NB4 (cell line): ENCODE measurements at places on chromosomes 1 and 21.

DNA sequence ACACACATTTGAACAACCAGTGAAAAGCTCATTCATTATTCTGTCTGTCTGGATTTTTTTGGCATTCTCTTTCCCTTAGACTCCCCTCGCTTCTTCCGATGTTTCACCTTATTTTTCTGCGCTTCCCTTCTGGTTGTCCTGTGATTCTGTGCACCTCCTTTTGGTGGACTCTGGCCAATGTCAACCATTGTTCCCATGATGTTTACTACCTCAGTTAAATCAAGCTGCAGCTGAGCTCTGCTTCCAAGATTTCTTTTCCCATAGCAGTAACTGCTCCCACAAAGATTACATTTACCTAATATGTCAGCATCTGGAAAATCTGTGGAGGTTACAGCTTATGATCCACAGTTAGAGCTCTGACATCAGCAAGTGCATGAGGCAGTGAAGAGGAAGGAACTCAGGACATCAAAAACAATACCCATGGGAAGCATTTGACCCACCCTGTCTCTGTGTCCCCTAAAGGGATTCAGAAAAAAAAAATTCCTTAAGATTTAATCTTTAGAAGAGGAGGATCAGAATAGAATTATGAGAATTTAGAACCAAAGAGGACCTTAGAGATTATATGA, 69.9 kb upstream of the ADAMTS5 start:
- no peak for DNase-seq

DNA sequence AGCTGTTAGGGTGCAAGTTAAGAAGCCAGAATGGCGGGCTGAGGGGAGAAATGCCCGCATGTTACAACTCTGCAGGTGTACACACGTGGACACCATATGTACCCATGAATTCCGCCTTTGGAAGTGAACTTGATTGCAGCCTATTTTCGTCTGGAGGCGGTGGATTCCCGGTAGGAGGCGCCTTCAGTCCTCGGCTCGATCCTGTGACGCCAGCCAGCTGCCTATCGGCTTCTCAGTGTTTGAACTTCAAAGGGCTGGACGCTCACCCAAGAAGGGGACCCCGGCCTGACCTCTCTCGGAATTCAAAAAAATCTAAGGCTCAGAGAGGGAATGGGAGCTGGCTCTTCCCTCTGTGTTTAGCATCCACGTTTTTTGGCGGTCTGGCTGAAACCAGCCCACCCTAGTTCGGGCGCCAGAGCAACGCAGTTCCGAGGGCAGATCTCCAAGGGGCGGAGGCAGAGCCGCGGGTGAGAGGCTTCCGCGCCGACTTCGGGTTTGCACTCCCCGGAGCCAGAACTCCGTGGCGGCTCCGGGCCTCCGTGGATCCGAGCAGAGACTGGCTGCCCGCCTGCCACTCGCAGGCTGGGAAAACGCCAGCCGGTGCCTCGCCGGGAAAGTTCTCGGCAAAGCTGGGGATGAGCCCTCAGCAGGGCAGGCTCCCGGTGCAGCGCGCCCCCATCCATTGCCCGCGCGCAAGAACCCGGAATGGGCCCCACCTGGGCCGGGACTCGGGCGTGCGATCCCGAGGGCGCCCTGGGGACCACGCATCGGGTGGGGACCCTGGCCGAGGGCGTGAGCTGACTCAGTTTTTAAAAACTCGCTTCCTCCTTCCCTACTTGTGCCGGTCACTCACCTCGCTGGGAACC, 996 bp upstream of the TMEM51 start:
- DNase-seq = peak; percentile 41

DNA sequence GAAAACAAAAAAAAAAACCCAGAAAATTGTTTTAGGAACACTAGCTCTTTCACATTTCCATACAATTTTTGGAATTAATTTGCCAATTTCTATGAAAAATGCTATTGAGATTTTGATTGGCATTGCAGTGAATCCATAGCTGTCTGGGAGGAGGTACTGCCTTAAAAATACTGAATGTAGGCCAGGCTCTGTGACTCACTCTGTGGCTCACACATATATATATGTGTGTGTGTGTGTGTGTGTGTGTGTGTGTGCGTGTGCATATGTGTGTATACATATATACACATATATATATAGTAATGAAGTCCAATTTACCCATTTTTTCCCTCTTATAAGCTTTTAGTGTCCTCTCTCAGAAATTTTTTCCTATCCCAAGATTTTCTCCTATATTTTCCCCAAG, 214.2 kb upstream of the DMRTA2 start:
- DNase-seq = no peak

DNA sequence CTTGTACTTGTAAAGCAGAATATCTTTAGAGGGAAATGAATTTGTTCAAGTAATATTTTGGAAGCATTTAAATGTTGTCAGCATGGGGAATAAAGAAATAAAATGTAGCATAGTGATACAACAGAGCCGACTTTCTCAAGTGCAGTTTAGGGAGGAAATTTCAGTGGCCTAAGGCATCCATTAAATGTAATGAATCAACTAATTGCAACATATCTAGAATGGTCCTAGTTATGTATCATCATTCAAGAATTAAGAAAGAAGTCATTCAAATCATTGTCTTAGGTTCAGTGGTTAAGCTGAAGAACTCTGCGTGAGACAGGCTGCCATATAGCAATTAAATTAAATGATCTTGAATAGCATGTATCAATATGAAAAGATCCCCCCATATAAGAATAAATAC, 360.7 kb downstream of the TBX15 start:
- DNase-seq = no peak

DNA sequence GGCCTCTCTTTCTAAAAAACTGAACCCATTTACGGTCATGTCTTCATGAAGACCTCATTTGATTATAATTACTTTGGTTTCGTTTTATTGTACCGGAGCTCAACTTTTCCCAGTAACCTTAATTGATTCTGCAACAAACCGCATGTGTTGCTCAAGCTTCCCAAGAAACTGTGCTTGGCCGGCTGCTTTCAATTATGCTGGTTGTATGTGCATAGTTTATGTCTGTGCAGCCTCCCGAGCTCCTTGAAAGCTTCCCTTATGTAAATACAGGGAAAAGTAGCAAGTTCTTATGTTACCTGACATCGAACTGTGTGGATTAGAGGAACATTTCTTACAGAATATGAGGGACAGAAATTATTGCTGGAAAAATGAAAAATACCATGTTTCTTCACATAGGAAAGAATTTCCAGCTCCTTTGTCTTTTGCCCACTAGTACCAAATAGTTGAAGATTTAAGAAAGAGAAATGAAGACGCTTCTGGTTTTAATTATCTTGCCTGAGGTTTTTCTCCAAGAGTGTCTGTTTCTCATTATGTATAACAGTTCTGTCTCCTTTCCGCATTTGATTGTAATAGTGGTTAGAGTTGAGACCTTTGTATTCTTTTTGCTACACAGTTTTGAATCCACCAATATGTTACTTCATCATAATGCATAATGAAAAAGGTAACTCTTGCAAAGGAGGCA, 2.1 kb downstream of the VCAM1 start:
- peak; percentile 76 for DNase-seq

DNA sequence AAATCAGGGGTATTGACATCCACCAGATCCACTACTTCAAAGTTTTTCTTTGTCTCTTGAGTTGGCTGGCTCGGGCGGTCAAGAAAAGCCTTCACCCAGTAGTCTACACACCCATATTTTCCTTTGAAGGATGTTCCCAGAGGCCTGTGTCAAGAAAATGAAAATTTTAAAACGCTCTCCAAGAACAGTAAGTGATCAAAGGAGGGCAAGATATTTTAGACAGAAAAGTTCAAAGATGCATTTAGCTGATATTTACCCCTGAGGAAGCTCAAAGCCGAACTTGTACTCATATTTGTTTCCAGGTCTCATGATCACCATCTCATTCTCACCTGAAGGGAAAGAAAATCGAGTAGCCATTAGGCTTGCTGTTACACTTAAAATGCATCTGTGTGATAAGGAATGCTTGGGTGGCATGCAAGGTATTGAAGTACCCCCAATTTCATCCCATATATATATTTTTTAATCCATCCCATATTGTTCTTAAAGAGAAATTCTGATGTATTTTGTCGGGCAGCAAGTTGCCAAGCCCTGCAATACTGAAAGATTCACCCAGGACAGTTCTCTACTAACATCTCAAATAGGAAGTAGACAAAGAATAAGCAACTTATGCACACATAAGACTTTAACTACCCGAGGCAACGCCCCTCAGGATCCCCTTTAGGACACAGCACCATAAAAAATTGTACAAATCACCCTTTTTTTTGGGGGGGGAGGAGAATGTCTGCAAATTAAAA, 1.1 kb downstream of the TXNIP start:
- DNase-seq = peak; percentile 34

DNA sequence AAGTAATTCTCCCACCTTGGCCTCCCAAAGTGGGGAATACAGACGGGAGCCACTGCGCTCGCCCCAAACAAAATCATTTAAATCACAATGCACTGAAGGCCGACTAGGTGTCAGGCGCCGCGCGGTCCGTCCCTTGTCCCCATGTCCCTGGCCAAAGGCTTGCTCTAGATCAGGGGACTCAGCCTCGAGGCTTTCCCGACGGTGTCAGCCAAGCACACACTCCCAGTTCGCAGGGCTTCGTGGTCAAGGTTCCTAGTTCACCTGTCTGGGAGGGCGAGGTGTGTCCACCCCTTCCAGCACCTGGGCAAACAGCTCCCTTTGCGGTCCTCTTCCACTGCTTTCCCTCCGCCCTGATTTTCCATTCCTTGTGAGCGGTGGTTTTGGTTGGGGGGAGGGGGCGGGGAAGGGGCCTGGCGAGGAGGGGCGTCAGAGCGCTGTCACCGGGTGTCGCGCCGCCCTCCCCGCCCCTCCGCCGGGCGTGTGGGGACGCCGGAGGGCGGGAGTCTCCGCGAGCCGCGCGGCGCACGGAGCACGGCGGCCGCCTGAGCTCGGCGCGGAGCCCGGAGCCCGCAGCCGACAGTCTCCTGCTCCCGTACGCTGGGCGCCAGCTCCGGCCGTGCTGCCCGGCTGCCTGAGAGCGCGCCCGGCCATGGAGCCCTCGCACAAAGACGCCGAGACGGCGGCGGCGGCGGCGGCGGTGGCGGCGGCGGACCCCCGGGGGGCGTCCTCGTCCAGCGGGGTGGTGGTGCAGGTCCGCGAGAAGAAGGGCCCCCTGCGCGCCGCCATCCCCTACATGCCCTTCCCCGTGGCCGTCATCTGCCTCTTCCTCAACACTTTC, at the start of gene STUM:
Gene STUM, plus strand, starts transcription at position 509 of the 838 bp plus-strand sequence. Its CDS starts 141 bp downstream, at position 650.
- DNase-seq = peak; percentile 40

DNA sequence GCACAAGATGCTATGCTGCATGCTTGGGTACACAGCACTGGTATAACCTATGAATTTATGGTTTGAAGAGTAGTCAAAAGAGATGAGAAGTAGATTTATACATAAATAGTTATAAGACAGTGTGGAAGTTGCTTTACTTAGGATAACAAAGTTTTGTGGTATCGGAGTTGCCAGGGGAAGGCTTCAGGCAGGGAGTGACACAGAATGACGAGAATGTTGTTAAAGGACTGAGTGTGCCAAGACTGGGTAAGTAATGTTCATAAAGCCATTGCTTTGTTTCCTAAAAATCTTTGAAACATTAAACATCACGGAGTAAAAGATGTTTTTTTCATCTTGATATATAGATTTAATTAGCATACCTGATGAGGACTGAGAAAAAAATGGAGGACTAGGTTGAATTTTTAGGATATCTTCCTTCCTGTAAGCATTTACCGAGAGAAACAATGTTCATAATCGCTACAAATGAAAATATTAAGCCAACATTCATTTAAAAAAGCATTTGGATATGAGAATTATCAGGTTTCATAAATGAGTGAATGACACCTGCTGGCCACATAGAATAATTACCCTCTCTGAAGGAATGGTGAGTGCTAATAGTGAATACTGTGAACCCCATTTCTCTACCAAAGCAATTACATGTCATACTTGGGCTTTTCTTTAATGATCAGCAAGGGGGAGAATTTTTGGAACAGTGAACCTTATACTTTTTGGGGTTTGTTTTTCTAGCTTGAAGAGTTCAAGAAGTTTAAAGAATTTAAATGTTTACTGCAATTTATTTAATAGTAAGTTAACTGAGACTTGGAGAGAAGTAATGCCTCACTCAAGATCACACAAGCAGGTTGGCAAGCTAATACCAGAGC, 28.4 kb downstream of the EXTL2 start:
- peak; percentile 53 for DNase-seq

GRCh38 chr1:173048621-173049321, 2.0 kb downstream of the TNFSF18 start:
- DNase-seq = no peak

GRCh38 chr1:212671342-212672031, 28.2 kb downstream of the BATF3 start:
- peak; percentile 92 for DNase-seq

GRCh38 chr1:25757846-25758185, 42.2 kb upstream of the SELENON start:
- no peak for DNase-seq

DNA sequence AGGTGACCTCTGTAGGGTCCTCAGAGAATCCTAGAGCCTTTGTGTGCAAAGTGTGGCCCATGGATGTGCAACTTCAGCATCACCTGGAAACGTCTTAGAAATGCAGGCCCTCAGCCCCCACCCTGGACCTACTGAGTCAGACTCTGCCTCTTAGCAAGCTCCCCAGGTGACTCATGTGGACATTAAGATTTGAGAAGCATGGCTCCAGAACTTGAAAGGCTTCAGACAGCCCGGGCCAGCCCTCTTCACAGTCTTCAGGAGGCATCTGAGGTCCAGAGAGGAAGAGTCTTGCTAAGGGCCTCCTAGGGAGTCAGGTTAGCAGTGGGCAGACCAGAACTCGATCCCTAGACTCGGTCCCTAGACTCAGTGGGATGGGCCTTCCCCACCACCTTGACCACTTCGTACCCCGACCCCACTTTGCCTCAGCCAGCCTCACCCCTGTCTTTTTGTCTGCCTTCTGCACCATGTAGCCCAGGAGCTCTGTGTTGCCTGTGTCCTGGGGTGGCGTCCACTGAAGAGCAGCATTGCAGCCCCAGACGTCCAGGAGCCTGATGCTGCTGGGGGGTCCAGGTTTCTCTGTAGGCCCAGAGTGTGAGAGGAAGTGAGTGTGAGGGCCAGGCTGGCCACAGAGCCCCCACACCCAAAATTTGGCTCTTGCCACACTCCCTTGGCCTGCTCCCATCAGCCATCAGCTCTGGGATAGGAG, 4.8 kb downstream of the MYBPH start:
- DNase-seq = no peak

- no peak for DNase-seq
Measured at GRCh38 chr21:40271164-40271563, 403.9 kb downstream of the PCP4 start.

DNA sequence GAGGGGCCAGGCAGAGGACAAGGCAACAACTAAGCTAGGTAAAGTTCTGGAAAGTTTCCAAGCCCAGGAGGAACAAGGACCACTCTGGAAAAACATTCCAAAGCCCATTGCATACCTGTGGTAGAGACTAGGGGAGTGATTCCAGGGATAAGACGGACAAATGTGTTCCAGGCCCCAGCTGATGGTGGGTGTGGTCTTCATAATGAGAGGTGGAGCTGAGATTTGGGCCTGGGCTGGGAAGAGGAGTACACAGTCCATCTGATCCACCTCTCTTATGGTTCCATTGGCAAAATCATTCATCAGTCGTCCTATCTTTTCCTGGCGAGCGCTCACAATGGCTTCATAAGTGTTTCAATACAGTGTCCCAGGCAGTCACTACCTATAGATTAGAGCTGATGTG, 4.5 kb downstream of the KLHDC7A start:
- no peak for DNase-seq

GRCh38 chr1:223819730-223820514, 25.8 kb downstream of the TP53BP2 start:
- DNase-seq = no peak
